CD4-positive, alpha-beta T cell treated with Interleukin-2 at 100 ng/mL for 4 hours (primary cell): ENCODE measurements at places on chromosomes 2 and 18.

DNA sequence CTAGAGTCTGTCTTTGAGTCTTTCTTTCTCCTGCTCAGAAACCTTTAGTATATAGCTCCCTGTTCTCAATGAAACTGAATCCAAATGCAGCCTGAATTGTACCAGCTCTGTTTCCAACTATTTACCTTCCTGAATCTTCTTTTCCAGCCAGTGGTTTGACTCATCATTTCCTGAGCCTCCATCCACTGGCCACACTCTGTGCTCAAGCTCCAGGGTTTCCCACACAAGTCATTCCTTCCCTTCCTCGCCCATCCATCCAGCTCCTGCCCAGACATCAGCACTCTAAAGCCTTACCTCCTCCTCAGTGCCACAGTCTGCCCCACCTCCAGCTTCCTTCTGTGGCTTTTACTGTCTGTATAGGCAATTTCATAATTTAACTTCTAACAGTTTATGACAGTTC, 233.6 kb upstream of the RASGRP3 start:
- DNase-seq = no peak

GRCh38 chr2:8994386-8994785, 9.1 kb downstream of the MBOAT2 start:
- no peak for DNase-seq

DNA sequence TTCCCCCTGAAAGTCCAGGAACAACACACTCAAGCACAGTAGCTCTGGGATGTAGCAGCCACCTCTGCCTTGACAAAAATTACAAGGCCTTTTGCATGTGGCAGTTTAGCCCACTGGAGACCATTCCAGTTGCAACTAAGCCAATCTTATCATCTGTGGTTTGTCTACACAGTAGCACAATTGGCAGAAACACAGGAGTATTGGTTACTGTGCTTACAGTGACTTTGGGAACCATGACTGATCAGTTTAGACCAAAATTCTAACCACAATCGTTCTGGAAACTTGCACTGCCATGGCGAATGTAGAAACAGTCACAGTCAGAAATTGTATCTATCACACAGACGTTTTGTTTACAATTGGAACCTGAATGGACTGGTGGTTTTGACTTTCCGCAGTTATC, 403.7 kb upstream of the MEIS1 start:
- DNase-seq = no peak

DNA sequence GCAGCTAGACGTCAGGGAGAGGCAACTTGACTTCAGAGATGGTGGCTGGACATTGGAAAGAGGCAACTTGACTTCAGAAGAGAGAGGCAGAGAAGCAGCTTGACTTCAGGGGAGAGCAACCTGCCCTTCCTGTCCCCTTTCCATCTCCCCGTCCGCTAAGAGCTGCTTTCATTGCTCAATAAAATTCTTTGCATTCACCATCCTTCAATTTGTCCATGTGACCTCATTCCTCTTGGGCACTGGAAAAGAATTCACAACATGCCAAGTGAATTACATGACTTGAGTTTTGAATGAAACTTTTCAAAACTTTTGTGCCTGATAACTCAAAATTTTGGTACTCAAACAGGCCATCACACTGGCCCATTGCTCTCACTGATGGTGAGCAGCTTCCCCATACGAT, 158.9 kb downstream of the DPP4 start:
- DNase-seq = no peak

DNA sequence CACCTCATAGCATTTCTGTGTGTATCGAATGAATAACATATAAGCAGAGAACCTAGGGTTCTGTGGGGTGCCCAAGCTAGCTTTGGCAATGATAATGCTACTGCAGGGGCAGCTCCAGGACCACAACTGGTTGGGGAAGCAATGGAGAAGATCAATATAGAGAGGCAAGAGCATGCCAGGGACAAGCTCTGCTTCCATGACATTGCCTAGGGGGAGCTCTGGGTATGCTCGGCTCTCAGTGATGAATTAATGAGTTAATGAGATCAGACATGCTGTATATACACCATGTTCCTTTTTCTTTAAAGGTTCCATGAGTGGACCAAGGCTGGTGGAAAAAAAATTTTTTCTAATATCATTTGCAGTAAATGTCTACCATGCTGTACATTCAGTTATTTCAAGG, 618.4 kb downstream of the BCL11A start:
- DNase-seq = no peak
